ENCODE measurements at places on chromosomes 1 and 21.

GRCh38 chr1:5831600-5832335 is 160.5 kb downstream of the NPHP4 start:
- no peak for DNase-seq

- no peak for DNase-seq
Observed at GRCh38 chr1:118912574-118912973, 75.6 kb downstream of the TBX15 start.

DNA sequence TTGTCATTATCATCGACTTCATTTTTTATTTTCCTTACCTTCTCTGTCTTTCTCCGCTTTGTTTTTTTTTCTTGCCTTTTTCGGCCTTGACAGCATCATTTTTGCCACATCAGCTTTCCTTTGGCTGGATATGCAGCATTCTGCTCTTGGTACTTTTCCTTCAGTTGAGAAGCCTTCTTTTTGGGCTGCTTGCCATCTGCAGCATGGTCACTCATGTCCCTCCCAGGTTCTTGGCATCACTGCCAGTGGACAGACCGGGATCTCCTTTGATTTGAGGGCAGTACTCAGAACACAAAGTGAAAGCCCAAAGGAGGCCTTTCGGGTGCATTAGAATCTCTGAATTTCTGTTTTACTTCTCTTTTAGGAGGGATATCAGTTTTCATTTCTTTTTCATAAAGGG is 3.7 kb upstream of the PARP1 start:
- no peak for DNase-seq

- no peak for DNase-seq
Observed at GRCh38 chr1:197924516-197925123, 7.4 kb downstream of the LHX9 start.

- no peak for DNase-seq
Observed at GRCh38 chr1:40806731-40807695, 23.4 kb downstream of the KCNQ4 start.

DNA sequence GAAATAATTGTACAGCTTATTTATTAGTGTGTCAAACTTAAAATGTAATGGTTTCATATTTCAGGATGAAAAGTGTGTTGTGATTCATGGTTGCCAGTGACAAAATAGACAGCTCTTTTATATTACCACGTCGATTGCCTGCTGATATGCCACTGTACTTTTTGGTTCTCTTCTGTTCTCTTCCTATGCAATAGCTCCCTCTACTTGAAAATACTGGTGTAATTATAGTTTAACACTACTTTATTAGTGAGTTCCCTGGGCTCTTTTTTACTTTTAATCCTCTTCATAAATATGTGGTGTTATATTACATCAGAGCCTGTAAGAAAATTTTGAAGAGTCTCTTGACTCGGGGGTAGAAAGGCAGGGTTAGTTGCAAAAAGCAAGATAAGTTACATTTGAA is 111.3 kb downstream of the PATJ start:
- no peak for DNase-seq

- no peak for DNase-seq
Observed at GRCh38 chr1:82064691-82065090, 264.0 kb downstream of the ADGRL2 start.

- DNase-seq, result no peak
Observed at GRCh38 chr1:91308544-91308943, 96.1 kb downstream of the HFM1 start.

DNA sequence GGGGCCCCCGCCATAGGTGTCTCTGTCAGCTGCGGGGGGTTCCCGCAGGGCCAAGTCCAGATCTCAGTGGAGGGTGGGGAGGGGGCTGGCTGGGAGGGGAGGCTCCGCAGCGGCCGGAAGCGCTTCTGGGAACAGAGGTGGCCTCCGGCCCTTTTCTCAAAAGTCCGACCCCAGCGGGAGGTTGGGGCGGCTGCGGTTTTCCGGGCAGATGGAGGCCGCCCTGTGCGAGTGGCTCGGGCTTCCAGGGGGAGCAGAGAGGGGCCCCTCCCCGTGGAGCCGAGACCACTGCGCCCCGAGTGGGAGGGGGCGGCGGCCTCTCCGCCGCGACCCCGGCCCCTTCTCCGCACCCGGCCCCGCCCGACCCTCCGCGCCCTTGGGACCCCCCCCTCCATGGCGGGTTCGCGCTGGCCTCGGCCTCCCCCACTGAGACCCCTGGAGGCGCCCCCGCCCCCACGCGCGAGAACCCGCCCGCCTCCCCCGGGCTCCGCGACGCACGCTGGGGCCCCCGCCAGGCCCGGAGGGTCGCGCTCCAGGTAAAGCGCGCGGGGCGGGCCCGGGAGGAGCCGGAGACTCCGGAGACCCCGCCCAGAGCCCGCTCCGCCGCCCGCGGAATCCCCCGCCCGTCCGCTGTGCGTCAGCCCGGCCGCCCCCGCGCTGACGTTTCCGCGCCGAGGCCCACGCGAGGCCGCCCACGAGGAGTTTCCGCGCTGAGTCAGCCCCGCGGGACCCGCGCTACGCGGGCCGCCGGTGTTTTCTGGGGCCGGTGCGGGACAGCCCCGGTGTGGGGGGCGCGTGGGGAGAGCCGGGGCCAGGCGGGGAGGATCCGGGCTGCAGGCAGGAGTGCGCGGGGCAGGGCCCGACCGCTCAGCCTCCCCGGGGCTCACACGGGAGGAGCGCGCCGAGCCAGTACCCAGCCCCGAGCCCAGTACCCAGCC is 5.2 kb downstream of the TNFRSF18 start:
- DNase-seq, result peak; percentile 93

DNA sequence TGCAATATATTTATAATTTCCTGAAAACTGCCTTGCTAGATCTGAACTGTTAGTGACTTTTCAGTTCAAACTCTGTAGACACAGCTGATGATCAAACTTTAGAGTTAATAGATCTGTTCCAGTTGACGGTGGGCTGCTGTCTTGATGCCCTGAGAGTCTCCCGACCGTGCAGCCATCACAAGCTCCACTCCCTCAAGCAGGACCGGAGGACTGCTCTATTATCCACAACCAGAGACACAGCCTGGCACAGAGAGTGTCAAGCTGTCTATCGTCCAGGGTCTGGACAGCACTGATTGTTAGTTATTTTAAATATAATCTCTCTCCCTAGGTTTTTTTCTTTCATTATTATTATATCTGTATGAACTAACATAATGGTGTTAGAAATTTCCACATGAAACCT is 8.0 kb downstream of the CHODL start:
- DNase-seq, result no peak

- DNase-seq, result no peak
Observed at GRCh38 chr1:198901266-198901665, 262.4 kb downstream of the PTPRC start.

GRCh38 chr1:24929398-24930259 is 447 bp downstream of the RUNX3 start:
- DNase-seq, result no peak

DNA sequence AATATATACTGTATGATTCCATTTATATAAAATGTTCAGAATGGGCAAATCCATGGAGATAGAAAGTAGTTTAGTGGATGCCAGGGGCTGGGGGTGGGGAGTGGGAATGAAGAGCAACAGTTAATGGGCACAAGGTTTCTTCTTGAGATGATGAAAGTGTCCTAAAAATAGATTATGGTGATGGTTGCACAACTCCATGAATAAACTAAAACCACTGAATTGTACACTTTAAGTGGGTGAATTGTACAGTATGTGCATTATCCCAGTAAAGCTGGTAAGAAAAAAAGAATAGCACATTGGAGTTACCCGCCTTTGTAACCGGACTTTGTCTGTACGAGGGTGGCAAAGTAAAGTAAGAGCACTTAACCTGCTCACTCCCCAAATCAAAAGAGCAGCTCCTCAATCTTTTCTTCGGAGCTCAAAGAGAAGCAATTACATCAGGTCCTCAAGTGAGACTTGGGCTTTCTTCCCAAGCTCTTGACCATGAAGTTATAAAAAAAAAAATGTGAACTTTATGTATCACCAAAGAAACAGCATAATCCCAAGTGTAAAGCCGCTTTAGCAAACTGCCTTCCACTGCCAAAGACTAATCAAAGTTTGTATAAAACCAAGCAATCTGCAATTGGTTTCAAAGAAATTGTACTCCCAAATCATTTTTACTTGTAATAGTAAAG is 32.1 kb downstream of the ALDH9A1 start:
- no peak for DNase-seq

DNA sequence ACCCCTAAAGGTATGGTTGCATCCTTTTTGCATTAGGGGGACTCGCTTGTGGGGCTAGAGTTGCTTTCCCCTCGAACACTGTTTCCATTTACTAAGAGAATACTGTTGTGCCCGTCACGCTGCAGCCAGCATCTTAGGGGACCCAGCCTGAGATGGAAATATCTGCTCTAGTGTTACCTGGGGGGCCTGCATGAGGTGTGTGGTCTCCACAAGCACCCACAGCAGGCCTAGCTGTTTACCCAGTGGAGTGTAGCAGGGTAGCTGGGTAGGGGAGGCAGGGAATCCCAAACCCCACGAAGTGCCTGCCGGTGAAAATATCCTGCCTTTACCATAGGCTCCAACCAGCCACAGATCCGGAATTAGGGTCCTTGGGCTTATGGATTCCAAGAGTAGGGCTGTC is 303.6 kb downstream of the PTPRU start:
- DNase-seq, result no peak

DNA sequence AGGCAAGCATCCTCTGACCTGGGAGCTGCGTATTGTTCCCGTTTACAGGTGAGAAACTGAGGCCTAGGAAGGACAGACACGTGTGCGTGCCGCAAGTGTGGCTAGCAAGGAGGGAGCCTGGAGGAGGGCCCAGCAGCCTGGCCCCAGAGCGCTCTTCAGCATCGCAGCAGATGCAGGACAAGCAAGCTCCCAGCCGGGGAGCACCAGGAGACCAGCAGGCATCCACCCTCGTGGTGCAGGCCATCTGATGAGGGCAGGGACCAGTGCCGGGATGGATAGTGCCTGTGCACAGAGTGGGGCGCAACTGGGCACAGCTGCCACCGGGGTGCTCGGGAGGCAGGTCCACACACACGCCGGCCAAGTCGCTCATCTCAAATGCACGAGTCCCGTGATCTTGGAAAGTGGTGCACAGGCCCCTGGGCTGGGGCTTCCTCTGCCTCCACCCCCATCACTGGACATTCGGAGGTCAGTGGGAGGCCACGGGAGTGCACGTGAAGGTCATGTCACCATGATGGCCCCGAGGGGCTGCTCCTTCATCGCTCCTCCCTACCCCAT is 55.1 kb downstream of the COL18A1 start:
- no peak for DNase-seq

GRCh38 chr1:110209715-110210603 is at the start of gene KCNC4:
Gene KCNC4 (plus strand): TSS chr1:110210314. CDS start chr1:110211500, 1,186 bp downstream.
- peak; percentile 88 for DNase-seq

DNA sequence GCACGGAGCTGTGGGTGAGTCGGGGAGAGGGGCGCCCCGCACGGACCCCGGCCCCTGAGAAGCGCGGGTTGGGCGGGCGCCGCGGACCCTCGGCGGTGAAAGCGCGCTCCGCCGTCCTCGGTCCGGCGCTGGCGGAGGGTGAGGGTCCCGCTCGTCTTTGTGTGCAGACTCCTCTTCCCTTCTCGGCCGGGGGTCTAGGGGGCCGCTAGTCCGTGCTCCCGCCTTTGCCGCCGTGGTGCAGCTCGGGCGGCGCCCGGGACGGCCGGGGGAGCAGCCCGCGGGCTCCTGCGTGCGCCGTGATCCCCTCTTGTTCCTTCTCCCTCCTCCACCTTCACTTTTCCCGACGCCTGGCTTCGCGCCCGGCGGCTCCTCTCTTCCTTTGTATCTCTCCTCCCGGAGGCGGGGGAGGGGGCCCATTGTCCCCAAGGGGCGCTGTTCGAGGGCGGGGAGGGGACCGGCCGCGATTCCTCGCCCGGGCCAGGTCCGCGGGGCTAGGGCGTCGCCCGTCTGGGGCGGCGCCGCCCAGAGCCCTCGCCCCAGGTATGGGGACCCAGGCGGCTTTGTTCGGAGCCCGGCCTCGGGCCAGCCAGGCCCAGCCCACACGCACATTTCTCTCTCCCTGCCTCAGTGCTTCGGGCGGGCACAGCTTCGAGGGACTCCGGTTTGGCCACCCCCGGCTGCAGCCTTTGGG is 519 bp downstream of the FNBP1L start:
- no peak for DNase-seq

GRCh38 chr1:55034476-55035133 is 4.7 kb upstream of the PCSK9 start:
- no peak for DNase-seq

GRCh38 chr1:185376288-185376687 is 59.2 kb upstream of the IVNS1ABP start:
- no peak for DNase-seq

DNA sequence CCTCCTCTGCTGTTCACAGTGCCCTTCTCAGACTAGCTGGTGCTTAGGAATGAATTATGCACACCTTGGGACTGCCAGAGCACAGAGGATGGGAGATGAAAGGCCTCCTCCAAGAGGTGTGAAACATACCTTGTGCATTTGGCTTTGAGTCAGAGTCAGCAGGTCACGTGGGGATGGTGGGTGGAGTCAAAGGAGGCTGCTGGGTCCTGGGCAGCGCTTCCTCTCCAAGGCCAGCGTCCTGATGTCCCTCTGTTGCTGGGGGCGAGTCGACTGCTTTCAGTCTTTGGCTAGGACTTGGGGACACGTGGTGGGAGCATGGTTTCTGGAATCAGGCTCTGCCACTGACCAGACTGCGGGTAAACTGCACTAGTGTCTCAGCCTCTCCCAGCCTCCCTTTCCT is 91.2 kb downstream of the AJAP1 start:
- no peak for DNase-seq

GRCh38 chr21:43727519-43728153 is 8.7 kb downstream of the PDXK start:
- no peak for DNase-seq

DNA sequence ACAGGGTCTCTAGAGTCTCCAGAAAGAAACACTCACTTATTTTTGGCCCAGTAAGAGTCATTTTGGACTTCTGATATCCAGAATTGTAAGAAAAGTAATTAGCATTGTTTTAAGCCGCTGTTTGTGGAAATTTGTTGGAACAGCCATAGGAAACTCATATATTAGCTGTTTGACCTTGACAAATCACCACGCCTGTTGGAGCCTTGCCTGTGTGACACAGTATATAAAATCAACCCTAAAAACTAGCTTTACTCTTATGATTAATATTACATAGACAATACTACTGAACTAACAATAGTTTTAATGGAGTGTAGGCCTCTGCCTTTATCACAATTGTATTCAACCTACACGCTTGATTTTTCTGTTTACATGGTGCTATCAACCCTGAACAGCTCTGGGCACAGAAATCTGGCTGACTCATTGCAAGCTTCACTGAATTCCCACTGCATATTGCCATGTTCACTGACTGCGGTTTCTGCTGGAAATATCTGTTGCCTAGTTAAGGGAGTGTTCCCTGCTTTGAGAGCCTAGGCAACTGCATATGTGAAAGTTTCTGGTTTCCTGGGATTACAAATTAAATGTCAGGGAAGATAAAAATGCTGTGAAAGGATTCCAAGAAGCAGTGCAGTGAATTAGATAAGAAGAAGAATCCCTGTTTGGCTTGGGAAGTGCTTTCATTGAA is 419.5 kb upstream of the DEPDC1 start:
- DNase-seq, result no peak

DNA sequence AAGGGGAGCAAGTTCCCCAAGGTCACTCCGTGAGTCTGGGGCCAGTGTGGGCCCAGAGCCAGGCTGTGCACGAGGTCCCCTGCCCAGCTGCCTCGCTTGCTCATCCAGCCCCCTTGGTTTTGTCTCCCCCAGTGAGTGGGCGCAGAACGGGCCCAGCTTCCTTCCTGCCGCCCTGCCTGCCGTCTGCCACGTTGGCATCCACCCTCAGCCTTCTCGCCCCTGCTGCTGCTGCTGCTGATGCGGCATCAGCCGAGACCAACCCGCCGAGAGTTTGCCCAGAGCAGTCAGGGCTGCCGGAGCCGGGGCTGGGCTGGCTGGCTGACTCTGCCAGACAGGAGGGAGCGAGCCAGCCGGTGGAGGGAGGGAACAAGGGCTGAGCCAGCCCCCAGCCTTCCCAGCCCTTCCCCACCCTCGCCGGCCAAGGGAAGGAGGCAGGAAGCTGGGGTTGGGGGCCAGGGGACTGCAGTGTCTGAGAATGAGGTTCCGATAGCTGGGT is 31.4 kb upstream of the WASF2 start:
- DNase-seq, result peak; percentile 59
